ENCODE measurements at places on chromosomes 1 and 21.

GRCh38 chr1:156959925-156960324 is 39.5 kb downstream of the LRRC71 start:
- DNase-seq, result no peak

DNA sequence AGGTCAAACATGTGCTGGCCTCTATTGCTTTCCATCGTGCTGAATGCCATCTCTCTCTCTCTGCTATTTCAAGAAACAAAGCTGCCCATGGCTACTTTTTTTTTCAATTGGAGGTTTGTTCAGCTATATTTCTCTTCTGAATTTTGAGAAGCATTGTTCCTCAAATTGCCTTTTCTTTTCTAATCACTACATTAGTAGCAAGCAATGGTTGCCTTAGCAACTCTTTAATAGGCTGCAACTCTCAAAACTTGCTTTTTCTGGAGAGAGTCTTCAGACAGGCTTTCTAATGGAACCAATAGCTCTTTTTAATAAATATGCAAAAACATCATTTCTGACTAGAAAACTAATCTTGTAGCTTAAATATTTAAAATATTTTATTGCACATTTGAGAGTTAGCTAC is 439.0 kb downstream of the LRRIQ3 start:
- DNase-seq, result no peak

- peak; percentile 4 for DNase-seq
Measured at GRCh38 chr1:9909234-9910046, 629 bp downstream of the CTNNBIP1 start.

- no peak for DNase-seq
Measured at GRCh38 chr1:53468374-53468773, 9.2 kb downstream of the DMRTB1 start.

- DNase-seq, result no peak
Measured at GRCh38 chr1:20981915-20982314, 194.8 kb downstream of the EIF4G3 start.

GRCh38 chr1:91555074-91555730 is 54.6 kb downstream of the CDC7 start:
- DNase-seq, result no peak

- peak; percentile 9 for DNase-seq
Measured at GRCh38 chr21:15063814-15064575, 805 bp downstream of the NRIP1 start.

GRCh38 chr1:45686015-45686287 is 382 bp downstream of the GPBP1L1 start:
- peak; percentile 34 for DNase-seq

GRCh38 chr21:42818328-42818749 is 61.0 kb downstream of the WDR4 start:
- DNase-seq, result no peak

GRCh38 chr1:221302810-221303209 is 423.6 kb downstream of the HLX start:
- DNase-seq, result no peak

- DNase-seq, result no peak
Measured at GRCh38 chr1:178579095-178579494, 66.2 kb downstream of the TEX35 start.

- no peak for DNase-seq
Measured at GRCh38 chr1:110307239-110307974, 31.8 kb upstream of the RBM15 start.

GRCh38 chr21:39080366-39080765 is 102.9 kb downstream of the PSMG1 start:
- no peak for DNase-seq

DNA sequence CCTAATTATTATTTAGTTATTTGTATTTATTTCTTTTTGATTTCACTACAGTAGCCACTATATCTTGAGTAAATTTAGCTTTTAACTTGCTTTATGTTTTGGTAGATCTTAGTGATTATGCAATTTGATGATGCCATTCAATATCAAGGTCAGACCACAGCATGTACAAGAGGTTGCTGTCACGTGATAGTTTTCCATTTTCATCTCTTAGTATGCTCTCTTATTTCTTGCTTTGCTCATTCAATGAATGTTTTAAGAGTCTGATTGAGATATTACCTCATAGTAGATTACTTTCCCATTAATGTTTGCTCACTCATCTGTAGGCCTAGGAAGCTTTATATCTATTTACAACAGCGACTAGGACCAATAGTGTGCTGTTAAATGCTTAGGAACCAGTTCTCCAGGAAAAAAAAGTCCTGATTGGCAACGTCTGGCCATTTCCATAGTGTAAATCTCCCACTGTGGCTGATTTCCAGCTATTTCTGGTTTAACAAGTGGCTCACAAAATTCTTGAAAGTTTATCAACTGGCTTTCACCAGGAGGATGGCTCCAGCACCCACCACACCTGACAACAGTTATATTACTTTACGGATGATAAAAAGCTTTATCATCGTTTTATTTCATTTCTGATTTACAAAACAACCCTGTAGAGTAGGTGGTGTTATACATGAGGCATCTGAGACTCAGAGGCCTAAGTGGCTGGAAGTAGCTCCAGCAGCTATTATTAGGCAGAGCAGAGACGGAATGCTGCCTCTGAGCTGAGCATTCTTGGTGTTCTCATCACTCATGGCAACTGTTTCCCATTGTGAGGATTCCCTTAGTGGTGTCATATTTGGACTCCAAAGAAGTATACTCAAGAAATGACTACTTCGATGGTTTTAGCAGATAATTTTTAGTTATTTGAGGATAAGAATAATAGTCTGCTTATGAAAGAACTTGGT is 235.2 kb downstream of the DISC1 start:
- DNase-seq, result no peak

GRCh38 chr1:83999316-83999819 is 436 bp upstream of the TTLL7 start:
- DNase-seq, result no peak

DNA sequence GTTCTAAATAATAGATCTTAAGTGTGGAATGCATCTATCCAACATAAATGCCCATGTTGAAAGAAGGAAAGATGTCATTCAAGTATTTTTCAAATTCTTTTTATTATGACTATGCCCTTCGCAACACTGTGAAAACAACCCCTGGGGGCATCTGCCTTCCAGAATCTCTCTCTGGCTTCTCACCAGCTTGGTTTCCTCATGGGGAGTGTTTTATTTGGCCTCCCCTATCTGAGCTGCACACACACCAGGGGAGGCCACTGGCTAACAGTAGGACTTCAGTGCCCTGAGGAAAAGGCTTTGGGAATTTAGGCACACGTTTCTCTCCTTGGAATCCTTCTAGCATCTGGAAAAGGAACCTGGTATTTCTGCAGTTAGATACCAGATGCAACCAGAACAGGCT is 130.6 kb downstream of the EDEM3 start:
- DNase-seq, result no peak

GRCh38 chr1:174550296-174550695 is 102.5 kb downstream of the GPR52 start:
- DNase-seq, result no peak

DNA sequence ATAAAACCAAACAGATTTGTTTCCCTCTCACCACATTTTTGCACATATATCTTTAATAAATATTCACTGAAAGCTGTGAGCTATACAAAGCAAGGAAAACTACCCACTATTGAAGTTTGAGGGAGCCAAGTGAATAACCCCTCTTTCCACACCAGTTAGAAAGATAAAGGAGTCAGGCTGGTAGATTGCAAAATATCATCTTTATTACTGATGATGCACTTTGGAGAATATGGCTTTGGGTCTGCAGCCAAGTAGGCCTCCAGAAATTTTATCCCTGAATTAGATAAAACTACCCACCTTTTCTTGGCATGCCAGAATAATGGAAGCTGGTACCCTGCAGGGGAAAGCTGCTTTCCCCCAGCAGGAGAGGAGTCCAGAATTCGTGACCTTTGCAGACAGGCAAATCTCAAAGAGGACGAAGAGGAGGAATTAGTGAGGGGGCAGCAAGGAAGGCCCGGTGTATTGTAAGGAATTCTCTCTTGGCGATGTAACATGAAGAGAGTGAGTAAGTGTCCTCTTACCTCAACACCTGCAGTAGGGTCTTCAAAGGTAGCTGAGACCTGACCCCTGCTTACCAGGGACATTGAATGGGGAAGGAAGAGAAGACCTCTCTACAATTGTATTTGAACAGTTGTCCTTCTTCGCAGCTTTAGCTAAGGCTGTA is 84.7 kb downstream of the LRRC8D start:
- no peak for DNase-seq

- no peak for DNase-seq
Measured at GRCh38 chr1:43554444-43554992, 23.8 kb downstream of the PTPRF start.

- no peak for DNase-seq
Measured at GRCh38 chr1:147648933-147649332, 21.4 kb downstream of the ACP6 start.

GRCh38 chr1:204680461-204680860 is 5.1 kb downstream of the LRRN2 start:
- no peak for DNase-seq

DNA sequence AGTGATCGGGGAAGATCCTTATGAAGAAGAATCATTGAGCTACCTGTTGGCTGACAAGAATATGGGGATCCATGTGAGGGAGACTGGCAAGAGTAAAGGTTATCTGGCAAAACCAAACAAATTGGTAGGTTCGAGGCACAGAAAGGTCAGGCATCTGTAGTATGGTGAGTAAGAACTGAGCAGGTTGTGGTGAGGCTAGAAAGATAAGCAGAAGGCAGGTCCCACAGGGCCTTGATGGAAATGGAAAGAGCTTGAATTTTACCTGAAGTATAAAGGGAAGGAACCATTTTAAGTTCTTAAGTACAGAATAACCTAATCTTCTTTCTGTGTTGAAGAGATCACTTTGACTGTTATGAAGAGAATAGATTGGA is 11.1 kb downstream of the PTPRC start:
- DNase-seq, result no peak

DNA sequence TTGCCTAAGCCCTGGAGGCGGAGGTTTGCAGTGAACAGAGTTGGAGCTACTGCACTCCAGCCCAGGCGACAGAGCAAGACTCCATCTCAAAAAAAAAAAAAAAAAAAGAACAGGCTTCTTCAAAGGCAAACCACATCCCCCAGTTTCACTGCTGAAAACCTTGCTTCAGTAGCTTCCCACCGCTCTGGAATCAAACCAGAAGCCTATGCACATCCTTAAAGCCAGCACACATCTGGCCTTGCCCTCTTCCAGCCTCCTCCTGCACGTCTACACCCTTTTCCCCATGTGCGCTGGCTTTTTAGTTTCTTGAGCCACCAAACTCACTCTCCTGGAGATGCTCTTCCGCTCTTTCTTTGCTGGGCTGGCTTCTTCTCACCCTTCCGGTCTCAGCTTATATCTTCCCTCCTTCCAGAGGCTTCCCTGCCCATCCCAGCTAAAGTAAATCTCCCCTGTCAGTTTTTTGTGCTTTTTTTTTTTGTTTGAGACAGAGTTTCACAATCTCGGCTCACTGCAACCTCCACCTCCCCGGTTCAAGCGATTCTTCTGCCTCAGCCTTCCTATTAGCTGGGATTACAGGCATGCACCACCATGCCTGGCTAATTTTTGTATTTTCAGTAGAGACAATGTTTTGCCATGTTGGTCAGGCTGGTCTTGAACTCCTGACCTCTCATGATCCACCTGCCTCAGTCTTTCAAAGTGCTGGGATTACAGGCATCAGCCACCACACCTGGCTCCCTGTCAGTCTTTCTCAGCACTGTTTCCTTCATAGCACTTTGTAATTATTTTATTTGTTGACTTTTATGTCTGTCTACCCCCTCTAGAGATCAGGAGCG is 42.0 kb upstream of the ID3 start:
- DNase-seq, result no peak

GRCh38 chr1:2504949-2505272 is 21.5 kb downstream of the PANK4 start:
- DNase-seq, result no peak

- DNase-seq, result peak; percentile 33
Measured at GRCh38 chr1:19800076-19800804, 524 bp upstream of the TMCO4 start.

GRCh38 chr1:229153955-229154548 is 116.9 kb upstream of the RAB4A start:
- no peak for DNase-seq

GRCh38 chr1:147413110-147413605 is 128.1 kb upstream of the BCL9 start:
- no peak for DNase-seq

DNA sequence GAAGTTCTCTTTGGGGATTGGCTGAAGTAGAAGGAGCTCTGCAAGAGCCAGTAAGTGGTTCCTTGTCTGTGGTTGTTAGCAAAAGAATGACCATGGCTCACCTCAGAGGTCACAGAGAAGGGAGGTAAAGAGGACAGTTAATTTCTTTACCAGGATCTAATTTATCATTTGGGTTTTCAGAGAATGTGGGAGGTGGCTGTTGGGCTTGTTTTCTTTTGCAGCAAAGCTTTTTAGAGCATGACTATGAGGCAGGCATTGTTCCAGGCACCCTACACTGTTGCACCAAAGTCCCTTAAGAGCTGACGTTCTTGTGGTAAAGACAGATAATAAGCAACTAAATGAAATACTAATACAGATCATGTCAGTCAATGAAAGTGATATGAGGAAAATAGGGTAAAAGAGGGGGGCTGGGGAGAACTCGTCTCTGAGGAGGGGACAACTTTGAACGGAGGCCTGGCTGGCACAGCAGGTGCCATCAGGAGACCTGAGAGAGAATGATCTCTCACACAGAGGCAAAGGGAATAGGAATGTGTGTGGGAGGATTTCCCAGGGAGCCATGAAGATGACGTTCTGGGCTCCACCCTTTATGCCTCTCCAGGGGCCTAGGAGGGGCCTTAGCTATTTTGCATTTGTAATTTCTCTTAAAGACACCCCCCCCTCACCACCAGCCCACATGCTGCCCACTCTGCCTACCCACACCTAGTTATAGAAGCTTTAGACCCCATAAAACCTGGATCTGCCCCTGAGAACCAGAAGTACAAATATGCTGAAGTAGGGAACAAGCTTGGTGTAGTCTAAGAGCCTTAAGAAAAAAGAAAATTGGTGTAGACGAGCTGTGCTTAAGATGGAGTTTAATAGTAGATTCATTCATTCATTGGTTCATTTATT is 177.5 kb downstream of the ROR1 start:
- no peak for DNase-seq

DNA sequence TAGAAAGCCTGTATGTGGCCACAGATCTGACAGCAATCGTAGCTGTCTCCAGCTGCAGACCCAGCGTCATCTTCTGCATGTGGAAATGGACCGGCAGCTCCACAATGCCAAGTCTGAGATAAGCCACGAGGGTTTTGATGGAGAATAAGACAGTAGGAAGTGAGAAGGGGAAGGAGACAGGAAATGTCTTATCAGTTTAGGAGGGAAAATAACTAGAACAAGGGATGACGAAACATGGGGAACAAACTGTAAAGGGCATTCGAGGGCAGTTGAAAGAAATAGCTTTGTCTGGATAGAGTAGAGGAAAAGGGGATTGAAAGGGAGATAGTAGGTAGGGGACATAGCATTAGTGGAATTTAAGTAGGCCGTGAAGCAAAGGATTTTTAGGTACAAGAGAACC is 74.0 kb upstream of the CTTNBP2NL start:
- no peak for DNase-seq

DNA sequence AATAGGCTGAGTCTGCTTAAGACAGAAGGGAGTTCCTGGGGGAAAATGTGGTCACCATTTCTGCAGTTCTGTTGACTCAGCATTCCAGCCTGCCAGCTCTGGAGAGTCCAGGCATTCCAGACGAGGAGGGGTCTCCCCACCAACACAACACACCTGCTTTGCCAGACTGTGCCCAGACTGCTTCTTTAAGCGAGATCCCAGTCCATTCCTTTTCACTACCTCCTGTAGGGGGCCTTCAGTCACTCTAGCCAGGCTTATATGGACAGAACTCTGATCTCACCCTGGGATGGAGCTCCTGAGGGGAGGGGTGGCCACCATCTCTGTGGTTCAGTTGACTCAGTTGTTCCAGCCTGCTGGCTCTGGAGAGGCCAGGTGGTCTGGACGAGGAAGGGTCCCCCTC is 48.5 kb downstream of the UBE2U start:
- no peak for DNase-seq
